CD4-positive, alpha-beta T cell treated with Interleukin-15 for 4 hours (primary cell): ENCODE measurements at places on chromosomes 2 and 18.
A peak's percentile ranks its signal among the peaks of the same experiment; 100 is the strongest.

DNA sequence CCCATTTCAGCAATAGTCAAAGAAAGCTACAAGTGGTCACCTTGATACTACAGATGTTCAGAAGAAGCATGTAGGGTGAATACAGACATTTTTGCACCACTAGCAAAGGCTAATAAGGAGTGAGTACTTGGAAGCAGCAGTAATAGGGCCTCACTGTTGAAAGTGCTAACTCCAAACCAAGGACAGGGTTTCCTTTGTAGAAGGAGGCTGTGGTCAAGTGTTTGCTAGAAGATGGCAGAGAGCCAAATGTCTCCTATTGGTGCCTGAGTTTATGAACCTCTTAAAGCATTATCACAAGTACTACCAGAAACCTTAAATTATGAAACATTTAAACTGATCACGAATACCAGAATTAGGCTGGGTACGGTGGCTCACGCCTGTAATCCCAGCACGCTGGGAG lies 308.1 kb downstream of the ZEB2 start:
- no peak for DNase-seq

DNA sequence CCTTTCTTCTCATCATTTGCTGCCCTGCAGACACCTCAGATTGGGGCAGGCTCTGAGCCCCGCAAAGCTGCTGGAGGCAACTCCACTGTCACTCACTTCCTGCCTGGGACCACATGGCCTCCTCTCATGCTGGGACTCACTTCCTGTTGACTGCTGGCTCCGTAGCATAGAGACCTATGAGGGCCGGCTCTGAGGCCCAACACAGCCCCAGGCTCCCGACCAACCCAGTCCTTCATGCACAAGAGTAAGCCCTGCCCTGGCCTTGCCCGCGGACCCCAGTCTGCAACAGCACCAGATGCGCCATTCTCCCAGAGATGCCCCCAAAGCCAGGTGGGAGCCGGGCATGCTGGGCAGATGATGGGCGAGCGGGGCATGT lies 55.7 kb downstream of the DNMT3A start:
- peak; percentile 71 for DNase-seq

DNA sequence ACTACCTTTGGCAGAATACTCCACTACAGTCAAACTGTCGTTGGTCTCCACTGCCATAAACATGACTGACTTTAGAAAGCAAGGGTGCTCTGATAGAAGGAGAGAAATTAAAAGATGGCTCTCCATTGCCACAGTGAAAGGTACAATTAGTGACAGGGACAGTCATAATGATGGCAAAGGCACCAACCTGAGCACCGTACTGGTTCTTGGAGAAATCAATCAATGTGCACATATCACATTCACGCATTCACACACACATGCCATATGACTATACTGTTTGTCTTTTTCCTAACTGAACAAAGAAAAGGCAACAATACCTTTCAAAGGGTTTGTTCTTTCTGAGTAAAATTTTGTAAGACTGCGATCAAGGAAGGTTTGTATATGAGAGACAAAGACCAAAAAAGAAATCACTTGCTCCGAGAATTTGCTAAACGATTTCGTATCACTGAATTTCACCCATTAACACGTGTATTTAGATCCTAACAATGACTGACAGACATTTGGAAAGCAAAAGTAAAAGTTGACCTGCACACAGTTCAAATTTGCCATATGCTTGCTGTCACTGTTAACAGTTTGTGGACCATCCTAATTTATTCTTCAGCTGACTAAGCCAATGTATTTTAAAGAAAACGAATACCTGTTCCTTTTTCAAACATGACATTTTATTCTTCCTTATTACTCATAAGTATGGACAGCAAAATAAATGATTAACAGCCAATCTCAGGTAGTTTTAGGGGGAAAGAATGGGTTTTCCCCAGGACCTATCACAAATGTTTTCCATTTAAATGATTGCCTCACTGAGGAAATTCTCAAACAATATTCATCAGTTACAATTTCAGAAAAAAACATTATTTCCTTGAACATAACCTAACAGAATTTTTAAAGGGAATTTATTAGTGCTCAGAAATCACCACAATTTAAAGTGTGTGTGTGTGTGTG lies 644.4 kb downstream of the ZEB2 start:
- DNase-seq, result no peak

DNA sequence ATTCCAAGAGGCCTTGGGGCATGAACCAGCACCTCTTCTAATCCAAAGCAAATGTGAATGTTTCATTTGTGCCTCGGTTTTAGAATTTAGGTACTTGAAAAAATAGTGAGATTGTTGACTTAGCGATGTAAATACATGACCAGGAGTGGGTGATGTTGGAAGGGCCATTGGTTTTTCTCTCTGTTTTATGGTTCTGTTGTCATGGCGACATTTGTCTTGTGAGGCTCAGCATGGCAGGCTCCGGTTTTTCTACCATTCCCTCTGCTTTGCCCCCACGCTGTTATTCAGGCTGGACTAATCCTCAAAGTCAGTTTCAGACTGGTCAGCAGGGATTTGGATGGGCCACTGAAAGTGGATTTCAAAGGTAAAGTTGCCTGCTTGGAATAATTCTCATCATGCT lies 255.4 kb downstream of the ALPK2 start:
- no peak for DNase-seq

- no peak for DNase-seq
These were observed 280.9 kb upstream of the STON1 start for GRCh38 chr2:48249025-48249424.

GRCh38 chr2:7269106-7269643 lies 352.0 kb downstream of the RNF144A start:
- DNase-seq, result no peak

GRCh38 chr2:230865766-230866755 lies 1.3 kb downstream of the ITM2C start:
- no peak for DNase-seq

GRCh38 chr18:46001892-46002291 lies 34.8 kb upstream of the EPG5 start:
- no peak for DNase-seq

DNA sequence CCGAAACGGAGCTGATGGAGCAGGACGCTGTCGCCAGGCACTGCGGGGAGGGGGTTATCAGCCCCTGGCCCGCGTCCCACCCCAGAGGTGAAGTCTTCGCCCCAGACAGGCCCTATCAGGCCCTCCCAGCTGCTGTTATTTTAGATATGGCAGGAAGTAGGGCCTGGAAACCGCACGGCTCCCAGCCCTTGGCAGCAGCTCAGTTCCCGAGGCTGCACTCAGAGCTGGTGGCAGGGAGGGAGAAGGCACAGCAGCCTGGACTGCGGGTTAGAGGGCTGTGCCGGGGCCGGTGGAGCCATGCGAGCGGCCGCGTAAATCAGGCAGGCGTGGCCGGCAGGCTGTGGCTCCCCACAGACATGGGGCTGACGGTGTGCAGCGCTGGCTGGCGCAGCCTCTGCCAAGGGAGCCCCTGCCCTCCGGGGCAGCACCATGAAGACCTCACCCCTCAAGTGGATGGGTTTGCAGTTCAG lies 111.4 kb downstream of the NFATC1 start:
- no peak for DNase-seq

DNA sequence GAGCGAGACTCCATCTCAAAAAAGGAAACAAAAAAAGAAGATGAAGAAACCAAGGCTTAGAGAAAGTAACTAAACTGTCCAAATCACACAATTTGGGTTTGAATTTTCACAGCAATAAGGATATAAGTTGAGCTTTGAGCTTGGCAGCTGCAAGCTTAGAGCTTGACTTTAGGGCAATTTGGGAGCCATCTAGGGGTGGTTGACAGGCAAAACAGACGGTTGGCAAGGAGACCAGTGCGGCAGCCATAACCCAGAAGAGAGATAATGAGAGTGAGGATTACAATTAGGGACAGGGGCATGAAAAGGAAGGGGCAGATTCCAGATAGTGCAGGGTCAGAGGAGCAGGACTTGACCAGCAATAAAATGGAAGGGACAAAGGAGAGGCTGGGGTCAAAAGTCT lies 382.2 kb upstream of the HNRNPA3 start:
- peak; percentile 25 for DNase-seq

GRCh38 chr2:8303322-8303832 lies 378.5 kb upstream of the ID2 start:
- peak; percentile 71 for DNase-seq

- DNase-seq, result no peak
These were observed 133.9 kb downstream of the MTCL1 start for GRCh38 chr18:8839281-8839680.

DNA sequence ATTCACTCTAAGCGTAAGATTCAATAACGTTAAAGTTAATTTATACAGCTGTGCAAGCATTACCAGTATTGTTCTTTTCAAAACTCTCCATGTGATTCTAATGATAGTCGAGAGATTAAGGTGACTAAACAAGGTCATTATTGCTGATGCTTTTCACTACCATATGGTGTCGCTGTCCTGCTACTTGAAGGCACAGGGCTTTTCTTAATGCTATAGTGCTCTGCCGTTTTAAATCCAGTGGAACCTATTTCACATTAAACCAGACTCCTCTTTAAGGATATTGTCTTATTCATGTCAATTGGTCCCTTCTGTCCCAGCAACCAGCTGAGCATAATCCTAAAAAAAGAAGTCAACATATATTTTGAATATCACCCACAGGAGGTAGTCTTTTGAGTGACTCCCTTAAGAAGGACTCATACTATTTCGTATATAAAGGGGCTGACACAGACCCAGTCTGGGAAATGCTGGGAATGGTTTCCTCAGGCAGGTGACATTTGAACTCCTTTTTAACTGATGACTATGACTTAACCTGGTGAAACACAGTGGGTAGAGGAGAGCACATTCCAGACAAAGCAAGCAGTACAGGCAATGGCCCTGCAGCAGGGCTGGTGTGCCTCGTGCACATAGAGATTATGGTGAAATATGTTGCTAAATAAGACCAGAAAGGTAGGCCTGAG lies 53.9 kb upstream of the CYTIP start:
- peak; percentile 57 for DNase-seq

GRCh38 chr2:41720331-41721251 lies 327.2 kb upstream of the PKDCC start:
- DNase-seq, result no peak

DNA sequence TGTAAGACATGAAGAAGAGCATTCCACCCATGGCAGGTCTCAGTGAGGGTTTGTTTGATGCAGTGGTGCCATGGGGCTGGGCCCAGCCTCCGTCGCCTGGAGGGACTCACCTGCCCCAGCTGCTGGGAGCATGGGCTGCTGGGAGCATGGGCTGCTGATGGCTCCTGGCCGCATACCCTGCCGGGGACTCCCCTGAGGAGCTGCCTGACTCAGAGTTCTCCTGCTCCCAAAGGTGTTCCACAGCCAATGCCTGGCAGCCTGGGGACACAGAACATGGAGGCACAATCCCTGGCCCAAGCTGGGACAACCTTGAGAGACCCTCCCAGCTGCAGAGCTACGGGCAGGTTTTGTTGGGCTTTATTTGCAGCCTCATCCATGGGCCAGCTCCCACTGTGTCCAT lies 108.4 kb downstream of the COPS8 start:
- DNase-seq, result no peak

DNA sequence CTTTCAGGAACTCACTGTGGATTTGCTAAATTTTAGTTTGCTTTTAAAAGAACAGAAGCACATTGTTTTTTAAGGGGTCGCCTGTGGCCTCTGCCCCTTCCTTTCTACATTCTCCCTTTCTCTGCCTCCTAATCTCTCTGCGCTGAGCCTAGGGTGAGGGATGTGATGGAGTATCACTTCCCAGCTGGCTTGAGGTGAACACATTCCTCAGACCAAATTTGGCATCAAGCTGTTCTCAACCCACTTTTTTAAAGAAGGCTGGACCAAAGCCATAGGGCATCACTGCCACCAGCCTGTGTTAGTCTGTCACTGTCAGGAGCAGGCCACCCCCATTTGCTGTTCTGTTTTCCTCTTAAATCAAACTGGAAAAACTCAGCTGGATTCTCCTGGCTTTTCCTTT lies 27.4 kb downstream of the EIF4E2 start:
- no peak for DNase-seq
